ENCODE measurements at places on chromosomes 1 and 21. TPM values are rescaled to one million over a fixed set of nuclear protein-coding genes. Genes with fewer than 3 reads are reported as not detected.

DNA sequence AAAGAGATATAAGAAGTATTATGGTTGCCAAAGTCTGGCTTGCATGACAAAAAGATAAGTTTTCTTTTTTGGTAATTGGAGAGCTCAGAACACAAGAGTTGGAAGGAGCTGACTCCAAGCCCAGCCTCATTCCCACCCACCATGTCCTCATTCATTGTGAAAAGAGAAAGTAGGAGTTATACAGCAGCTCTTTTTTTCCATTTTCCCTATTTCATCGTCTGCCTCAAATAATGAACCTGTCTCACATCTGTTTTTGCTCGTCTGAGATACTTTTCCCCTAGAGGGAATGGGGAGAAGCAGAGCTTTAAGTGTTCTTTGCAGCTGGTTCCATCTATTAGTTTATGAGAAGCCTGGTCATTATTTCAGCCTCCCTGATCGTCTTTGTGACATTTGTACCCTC is 34.7 kb downstream of the AGT start:
- no peak for DNase-seq

DNA sequence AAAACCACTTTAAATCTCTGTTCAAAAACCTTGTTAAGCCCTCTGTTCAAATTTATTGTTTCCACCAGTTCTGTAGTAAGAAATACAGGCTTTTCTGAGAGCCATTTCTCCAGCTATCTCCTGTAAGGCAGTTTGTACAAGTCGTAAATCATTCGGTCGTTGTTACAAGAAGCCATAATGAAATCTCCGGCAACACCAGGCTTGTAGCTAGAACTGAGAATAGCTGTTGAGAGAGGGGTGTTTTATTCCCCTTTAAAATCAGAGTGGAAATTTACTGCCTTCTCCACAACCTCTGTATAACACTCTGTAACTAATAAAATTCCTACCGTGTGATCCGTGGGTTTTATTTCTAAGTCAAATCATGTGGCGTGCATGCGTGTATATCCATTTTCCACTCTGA is 335.8 kb upstream of the KAZN start:
- DNase-seq = no peak

- DNase-seq = no peak
Measured at GRCh38 chr1:192581131-192581927, 5.8 kb downstream of the RGS1 start.

- no peak for DNase-seq
Measured at GRCh38 chr1:182716740-182717720, 32.6 kb upstream of the RGS8 start.

DNA sequence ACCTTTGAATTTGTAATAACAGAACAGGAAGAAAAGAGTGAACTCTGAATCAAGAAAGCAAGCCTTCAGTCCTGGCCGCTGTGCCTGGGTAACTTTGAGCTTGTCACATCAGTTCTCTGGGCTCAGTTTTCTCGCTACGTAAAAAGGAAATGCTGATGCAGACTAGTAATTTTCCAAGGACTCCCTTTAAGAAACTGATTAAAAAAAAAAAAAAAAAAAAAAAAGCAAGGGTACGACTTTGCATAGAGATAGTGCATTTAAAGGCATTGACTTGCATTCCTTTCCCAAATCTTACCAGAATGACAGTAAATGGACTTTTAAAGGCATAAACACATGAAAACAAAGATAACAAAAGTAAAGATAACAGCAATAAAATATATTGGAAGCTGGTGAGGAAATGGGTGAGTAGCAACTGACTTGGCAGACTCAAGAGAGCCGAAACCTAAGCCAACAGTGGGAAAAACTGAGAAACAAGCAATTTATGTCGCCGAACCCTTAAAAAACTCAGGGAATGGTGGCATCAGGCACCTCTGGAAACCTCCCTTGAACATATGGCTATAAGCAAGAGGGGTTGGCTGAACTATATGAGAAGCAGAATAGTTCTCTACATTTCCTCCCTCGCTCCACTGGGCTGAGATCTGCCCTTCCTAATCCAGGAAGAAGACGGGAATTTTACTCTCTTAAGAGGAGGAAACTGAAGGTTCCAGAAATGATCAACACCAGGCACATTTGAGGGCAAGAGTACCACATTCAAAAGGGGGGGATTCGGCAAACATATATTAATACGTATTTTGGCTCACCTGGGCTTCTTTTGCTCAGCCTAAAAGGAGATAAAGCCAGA is 189.2 kb downstream of the CDC7 start:
- DNase-seq = no peak

DNA sequence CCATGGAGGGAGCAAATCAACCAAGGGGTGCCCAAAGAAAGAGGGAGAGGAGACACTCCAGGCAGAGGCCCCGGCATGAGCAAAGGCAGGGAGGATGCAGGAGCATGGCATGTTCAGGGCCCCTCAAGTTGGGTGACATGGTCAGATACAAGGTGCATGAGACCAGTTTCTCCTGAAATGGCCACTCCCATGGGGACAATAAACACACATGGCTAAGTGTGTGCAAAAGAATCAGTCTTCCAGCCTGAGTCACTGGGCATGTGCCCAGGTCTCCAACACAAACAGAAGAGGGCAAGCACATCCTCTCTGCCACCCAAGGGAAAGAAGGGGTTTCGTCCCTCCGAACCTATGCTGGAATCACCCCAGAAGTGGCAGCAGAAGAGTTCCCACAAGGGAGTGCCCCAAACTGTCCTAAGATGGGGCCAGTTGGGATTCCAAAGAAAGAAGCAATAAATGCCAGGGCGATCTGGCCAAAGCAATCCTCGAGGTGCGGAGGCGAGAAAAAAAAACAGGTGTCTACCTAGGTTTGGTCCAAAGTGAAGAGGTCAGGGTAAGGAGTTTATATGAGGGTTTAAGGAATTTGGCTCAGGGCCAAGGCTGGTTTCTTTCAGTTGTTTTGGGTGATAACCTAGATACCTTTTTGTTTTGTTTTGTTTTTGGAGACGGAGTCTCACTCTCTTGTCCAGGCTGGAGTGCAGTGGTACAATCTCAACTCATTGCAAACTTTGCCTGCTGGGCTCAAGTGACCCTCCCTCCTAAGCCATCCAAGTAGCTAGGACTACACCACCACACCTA is 13.2 kb downstream of the CASP9 start:
- DNase-seq = no peak

DNA sequence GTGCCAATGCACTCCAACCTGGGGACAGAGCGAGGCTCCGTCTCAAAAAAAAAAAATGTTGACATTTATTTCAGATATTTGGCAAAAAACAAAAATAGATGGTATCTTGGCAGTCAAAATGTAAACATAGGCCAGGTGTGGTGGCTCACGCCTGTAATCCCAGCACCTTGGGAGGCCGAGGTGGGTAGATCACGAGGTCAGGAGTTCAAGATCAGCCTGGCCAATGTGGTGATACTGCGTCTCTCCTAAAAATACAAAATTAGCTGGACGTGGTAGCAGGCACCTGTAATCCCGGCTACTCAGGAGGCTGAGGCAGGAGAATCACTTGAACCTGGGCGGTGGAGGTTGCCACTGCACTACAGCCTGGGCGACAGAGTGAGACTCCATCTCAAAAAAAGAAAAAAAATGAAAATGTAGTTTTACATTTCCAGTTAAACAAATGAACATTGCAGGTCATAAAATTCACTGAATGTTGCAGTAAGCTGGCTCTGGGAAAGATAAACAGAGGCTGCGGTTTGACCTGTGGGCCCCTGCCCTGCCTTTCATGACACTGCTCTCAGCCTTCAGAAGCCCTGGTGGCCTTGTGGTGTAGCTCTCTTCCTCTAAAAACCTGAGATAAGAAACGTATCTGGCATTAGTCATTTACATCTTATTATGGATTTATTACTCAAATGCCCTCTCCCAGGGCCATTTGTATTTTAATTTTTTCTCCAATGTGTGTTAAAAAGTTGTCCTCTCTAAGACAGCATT is 12.2 kb upstream of the SLC44A3 start:
- no peak for DNase-seq

DNA sequence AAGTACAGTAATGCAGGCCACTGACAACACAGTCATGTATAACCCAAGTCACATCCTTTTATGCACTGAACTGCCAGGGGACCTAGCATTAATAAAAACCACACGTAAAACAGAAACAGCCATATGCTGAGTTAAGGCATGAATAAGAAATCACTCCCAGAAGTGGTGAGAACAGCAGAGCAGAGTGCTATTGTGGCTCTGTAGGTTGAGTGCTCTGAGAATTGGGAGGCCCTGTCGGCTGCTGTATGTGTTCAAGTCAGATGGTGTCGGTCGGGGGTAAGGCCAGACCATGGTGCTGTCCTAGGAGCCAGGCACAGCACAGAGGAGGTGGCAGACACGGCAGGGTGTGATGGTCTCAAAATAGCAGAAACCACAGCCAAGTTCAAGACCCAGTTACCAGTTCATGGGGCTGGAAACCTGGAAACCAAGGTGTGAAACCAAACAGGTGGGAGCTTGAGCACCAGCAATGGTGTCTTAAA is 126.6 kb upstream of the COA6 start:
- no peak for DNase-seq

DNA sequence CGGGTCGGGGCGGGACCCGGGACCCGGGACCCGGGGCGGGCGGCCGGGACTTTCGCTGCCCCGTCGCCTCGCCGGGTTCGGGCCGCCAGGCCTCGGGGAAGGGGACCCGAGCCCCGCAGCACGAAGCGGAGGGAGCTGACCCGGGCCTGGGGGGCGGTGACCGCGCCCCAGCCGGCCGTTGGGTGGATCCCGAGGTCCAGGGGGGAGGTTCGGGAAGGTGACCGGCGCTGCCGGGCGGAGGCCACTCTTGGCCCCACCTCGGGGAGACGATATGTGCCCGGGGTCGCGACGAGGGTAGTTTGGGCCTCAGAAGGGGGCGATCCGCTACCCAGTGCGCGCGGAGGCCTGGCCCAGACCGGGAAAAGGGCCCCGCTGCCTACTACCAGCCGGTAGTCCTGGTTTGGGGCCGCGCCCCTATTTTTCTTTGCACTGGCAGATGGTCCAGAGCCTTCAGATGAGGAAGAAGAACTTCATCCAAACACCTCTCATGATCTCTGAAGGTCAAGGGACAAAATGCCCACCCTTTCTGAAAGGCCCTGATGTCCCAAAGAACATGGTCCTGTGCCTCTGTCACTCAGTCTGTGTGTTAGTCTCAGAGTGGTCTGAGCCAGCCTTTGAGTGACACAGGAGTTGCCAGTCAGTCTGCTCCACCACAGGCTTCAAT is 766 bp downstream of the AGO4 start:
- peak; percentile 43 for DNase-seq

DNA sequence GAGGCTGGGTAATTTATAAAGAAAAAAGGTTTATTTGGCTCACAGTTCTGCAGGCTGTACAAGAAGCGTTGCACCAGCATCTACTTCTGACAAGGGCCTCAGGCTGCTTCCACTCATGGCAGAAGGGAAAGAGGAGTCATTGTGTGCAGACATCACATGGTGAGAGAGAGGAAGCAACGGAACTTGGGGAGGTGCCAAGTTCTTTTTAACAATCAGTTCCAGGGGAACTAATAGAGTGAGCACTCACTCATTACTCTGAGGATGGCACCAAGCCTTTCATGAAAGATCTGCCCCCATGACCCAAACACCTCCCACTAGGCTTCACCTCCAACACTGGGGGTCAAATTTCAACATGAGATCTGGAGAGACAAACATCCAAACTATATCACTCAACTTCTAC is 77.2 kb downstream of the DDAH1 start:
- DNase-seq = no peak

The IKBKE gene
- 0.26 TPM for total RNA-seq

The CR1L gene
- not detected for total RNA-seq

The DOP1B gene
- 10.7 TPM for total RNA-seq

The RXRG gene
- total RNA-seq = not detected

The GPR89A gene
- 46.9 TPM for total RNA-seq
